ENCODE measurements at places on chromosomes 3 and 15.
A peak's percentile ranks its signal among the peaks of the same experiment; 100 is the strongest.

GRCh38 chr3:46895204-46895660 is 17.7 kb downstream of the PTH1R start:
- DNase-seq: peak; percentile 36

DNA sequence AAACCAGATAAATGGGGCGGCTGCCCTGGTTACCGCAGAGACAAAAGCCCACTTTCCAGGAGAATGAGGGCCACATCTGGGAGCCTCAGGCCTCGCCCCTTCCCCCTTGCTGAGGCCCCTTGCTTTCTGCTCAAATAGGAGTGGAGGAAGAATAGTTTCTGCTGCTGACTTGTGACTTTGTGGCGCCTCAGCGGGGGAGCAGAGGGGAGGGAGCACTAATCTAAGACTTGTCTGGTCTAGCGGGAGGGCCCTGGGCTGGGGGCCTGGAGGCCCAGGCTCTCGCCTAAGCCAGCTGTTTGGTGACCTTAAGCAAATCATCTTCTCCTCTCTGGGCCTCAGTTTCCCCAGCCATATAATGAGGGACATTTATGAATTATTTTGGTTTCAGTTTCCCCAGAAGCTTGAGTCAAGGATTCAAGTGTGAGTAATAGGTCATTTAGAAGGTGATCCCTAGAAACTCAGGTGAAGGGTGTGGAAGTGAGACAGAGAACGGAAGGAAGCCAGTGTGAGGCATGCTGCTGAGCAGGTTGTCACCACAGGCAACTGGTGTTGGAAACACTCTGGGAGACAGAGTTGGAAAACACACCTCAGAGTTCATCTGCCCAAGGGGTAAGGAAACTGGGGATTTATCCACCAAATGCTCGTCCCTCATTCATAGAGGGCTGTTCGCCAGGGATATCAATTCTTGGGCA is 25.9 kb upstream of the SMAD3 start:
- DNase-seq: no peak

DNA sequence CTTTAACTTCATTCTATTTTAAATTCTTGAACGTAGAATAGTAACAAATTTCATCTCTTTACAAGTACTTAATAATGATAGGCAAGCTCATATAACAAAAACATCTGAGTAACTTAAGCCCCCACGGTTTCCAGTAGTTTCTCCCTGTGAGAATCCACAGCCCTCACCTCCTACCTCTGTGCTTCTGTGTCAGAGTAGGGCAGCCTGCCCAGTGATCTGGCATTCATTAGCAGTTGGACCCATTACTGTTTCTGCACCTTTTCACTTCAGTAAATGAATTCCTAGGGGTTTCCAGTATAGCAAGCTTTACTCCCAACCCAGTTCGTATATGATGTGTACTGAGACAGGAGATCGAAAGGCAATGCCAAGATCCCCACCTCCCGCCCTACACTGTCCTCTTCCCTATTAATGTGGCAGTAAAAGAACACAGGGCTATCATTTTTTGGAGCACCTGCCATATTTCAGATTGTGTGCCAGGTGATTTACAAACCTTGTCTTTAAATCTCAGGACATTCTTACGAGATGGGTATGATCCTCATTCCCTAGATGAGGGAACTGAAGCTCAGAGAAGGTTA is 40.8 kb downstream of the EIF2AK4 start:
- no peak for DNase-seq

- DNase-seq: no peak
Observed at GRCh38 chr15:98440917-98441316, 207.4 kb upstream of the IGF1R start.

DNA sequence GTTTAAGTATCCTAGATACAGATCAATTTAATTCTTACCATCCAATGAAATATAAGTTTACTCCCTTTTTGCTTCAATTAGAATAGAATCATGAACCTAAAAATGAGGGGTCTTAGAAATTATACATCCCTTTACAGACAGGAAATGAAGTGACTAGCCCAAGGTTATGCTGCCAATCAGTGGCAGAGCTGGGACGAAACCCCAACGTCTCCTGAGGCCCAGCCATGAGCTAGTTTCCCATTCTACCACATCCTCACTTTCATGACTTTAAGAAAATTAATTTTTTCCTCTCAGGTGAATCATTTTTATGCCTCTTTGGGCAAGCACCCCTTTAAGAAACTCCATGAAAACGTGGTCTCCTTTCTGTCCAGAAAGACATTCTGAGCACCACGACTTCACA is 11.2 kb downstream of the LRIG1 start:
- no peak for DNase-seq

DNA sequence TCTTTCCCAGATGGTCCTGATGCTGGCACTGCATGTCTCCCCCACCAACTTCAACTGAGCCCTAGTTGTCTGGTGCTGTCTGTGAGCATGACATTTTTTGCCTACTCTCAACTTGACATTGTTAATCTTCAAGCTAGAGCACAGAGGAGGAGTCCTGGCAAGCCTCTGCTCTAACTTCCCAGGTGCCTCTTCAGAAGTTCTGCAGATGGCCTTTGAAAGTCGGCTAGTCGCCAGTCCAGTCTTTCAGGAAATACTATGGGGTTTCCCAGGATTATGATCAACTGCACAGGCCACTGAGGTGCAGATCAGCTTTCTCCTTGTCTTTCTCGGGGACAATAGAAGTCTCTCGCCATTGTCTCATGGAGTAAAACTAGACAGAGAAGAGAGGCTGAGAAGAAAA is 86.7 kb downstream of the ST8SIA2 start:
- DNase-seq: no peak

GRCh38 chr15:54810496-54810895 is 386.2 kb downstream of the RSL24D1 start:
- no peak for DNase-seq

DNA sequence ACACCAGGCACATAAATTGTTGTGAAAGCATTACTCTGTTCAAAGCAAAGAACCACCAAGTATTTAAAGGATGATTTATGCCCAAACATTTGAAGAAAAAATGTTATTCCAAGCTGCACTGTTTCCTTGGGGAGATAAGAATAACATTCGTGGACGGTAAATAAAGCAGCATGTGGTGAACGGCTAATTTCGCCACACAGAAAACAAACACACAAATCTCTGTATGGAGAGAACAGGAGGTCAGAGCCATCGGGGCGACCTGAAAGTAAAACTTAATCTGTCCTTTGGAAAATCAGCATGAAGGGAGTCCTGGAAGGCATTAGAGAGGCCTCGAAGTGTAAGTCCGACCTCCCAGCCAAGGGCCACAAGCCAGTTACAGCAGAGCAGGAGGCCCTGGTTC is 27.1 kb upstream of the GABRG3 start:
- no peak for DNase-seq
